ENCODE measurements at places on chromosomes 5 and 9.

GRCh38 chr5:42057254-42057690 lies 132.2 kb downstream of the FBXO4 start:
- peak; percentile 23 for DNase-seq

- DNase-seq: no peak
Measured at GRCh38 chr5:111820072-111820471, 63.1 kb upstream of the NREP start.

DNA sequence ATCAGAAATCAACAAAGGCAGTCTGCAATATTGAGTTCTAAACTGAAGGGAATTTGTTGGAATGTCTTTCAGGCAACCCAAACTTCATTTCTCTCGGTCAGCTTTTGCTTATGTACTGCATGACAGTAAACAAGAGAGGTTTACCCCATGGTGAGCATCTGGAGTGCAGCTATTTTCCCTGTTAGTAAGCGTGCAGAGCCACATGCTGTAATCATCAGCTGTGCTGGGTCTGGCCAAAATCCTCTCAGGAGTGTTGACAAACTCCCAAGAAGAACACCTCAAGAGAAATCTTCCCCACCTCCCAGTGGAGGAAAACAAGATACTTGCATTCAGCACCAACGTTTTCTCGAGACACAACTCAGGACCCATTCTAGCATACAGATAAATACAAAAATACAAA lies 83.6 kb upstream of the ADAMTSL1 start:
- DNase-seq: no peak

GRCh38 chr5:88833371-88834130 lies 49.4 kb downstream of the MEF2C start:
- DNase-seq: no peak

GRCh38 chr5:74035521-74035937 lies 409.5 kb downstream of the ARHGEF28 start:
- DNase-seq: no peak

DNA sequence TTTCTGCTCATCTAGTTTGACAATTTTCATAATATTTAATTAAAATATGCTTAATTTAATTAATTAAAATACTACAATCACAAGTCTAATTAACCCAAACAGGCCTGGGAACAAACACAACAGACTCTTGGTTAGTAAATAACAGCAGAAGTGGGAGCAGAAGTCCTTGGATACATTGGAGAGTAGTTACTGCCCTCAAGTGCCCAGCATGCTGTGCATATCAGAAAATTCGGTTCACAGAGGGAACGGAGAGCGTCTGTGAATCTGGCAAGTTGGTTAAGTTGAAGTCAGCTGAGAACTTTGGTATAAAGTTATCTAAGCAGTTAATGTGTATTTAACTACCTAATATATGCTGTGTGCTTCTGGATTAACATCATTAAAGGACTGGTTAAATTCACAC lies 87.0 kb upstream of the ATG10 start:
- DNase-seq: no peak

DNA sequence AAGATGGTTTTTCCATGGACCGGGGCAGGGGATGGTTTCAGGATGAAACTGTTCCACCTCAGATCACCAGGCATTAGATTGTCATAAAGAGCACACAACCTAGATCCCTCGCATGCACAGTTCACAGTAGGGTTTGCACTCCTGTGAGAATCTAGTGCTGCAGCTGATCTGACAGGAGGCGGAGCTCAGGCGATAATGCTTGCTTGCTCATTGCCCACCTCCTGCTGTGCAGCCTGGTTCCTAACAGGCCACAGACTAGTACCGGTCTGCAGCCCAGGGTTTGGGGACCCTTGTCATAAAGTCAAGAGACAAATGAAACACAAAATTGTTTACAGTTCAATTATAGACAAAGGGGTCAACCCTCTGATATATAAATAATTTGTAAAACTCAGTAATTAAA lies 101.7 kb downstream of the RANBP17 start:
- no peak for DNase-seq

GRCh38 chr5:42989190-42989589 lies 50.9 kb downstream of the ANXA2R start:
- no peak for DNase-seq

DNA sequence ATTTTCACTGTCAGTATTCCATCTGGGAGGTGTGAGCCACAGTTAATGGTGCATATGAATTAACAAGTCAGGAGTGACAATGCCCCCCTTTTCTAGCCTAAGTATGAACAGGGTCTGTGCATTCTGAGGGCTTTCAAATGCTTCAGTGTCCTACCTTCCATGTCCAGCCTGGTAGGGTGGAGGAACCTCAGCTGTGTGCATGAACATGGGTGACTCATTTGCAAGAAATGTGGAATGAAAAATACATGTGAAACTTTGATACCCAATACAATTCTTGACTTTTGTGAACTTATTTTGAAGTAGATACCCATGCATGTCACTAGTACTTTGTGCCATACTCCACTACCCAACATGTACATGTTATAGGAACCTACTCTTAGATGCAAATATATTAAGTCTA lies 375.8 kb downstream of the SEMA5A start:
- DNase-seq: no peak

DNA sequence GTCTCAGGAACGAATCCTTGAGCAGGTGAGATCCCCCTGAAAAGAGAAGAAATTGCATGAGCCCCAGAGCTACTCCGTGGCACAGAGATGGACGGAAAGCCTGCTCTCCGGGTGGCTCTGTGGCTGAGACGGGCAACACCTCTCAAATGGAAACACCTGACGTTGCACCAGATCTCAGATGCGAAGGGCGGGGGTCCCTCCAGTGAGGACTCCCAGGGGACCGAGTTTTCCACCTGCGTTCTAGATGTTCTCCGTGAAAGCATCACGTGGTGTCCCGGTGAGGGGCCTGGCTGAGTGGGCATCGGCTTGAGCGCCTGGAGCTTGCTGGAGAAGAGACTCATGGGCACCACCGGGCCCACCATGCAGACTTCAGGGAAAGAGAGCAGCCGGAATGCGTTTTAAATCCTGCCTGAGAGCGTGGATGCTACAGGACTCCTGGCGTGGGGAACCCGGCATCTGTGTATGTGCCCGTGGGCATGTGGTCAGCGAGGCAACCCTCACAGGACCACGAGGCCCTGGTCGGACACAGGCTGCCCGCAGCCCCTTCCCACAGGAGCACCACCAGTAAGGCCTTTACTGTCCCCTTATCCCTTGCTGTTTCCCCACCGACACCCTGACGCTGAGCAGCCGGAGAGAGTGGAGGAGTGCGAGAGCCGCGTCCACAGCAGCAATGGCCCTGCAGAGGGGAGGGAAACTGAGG lies 378.4 kb upstream of the IRX4 start:
- DNase-seq: no peak

- no peak for DNase-seq
Measured at GRCh38 chr5:15959370-15960164, 220.0 kb downstream of the MARCHF11 start.

DNA sequence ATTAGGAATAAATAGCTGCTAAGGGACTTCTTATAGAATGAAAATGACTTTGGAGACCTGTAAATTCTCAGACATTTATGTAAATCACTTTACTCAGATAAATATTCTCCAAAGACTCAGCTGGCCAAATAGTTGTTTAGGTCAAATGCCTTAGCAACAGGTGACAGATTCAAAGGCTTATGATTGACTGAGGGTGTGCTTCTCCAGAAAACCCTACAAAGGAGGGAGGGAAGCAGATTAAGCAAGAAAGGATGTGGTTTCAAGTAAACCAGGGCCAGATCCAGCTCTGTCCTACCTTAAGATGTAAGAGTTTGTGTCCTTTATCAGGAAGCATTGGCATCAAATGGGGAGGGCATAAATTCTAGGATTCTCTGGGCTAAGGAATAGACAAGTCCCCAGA lies 433.0 kb downstream of the TLE1 start:
- no peak for DNase-seq

DNA sequence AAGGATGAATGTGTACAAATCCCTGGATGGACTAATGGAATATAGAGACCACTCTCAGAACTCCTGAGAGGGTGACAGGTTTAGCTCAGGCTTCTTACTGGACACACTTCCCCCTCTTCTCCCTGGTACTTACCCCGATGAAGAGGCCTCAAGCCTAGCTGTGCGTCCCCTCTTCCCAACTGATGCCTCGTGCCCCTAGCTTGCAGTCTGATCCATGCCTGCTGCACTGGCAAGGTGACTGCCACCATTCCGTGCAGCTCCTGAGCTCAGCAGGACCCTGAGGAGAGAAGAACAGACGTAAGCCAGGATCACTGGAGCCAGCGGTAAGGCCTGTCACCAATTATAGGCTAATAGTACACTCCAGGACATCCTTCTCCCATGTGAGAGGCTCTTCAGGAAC lies 5.5 kb upstream of the STOML2 start:
- DNase-seq: no peak

DNA sequence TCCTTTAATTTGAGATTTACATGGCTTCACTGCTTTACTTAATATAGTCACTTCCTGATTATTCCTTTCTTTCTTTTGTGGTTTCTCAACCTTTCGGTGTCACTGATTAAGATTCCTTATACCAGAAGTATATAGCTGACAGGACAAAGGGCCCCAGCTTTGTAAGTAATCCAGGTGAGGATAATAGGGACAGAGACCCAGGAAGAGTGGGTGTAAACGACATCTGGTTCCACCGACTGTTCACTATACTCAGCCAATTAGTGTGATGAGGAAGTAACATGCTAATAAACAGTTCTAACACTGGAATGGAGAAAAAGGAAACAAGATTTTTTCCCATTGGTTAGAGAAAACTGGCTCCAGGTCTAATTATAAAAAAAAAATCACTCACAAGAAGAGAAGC lies 286.3 kb upstream of the EFNA5 start:
- DNase-seq: no peak

- no peak for DNase-seq
Measured at GRCh38 chr5:169893571-169893970, 86.7 kb downstream of the INSYN2B start.

DNA sequence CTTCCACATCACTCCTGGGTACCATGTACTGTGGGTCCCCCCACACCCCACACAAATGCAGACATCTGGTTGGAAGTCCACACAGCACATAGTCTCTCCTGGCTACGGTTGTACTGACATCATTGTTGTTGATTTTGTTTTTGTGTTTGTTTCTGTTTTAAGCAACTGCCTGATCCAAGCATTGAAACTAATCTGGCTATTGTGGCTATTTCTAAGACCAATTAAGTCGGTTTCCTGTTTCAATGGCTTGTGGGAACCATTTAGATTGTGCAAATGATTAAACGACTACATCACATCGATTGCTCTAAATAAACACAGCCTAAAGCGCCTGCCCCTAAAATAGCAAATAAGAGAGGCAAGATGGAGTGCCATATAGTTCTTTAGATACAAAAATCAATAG lies 226.8 kb upstream of the IRX4 start:
- DNase-seq: no peak

DNA sequence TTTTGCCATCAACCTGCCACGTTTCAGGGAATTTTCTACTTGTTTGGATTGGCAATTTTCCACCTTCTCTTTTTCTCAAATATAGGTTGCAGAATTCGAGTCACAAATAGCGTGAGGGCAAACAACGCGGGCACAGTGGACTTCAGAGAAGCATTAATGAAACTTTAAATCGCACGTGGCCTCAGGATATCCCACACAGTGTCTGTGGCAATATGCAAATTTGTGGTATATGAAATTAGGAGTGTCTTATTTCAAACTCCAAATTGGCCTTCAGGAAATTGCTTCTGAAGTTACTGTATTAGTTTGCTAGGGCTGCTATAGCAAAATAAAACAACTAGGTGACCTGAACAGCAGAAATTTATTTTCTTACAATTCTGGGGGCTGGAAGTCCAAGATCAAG lies 91.2 kb downstream of the MTRR start:
- DNase-seq: no peak

DNA sequence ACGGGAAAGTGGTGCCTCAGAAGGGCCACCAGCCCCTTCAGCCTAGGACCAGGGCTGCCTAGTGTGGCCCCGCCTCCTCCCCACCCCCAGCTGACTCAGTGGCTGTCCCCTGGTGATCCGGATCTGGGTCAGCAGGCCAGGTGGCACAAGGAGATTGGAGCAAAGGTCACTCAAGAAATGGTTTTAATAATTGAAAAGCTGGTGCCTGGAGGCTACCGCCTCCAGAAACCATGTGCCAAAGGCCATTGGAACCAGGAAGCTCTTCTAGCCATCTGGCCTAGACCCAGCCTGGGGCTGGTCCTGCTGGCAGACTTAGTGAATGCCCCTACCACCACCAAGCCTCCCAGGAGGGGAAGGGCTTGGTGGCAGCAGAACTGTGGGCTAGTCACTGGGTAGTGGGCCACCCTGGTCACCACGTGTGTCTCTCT lies 1.5 kb downstream of the ST6GALNAC4 start:
- no peak for DNase-seq

- DNase-seq: no peak
Measured at GRCh38 chr5:57175551-57176309, 1.9 kb downstream of the GPBP1 start.

- no peak for DNase-seq
Measured at GRCh38 chr5:97142521-97143254, at the start of gene LIX1. TSS of gene LIX1 (minus strand) at chr5:97142611. CDS start at chr5:97142576, 35 bp downstream.

GRCh38 chr9:90909225-90909624 lies 107.6 kb downstream of the SYK start:
- no peak for DNase-seq

DNA sequence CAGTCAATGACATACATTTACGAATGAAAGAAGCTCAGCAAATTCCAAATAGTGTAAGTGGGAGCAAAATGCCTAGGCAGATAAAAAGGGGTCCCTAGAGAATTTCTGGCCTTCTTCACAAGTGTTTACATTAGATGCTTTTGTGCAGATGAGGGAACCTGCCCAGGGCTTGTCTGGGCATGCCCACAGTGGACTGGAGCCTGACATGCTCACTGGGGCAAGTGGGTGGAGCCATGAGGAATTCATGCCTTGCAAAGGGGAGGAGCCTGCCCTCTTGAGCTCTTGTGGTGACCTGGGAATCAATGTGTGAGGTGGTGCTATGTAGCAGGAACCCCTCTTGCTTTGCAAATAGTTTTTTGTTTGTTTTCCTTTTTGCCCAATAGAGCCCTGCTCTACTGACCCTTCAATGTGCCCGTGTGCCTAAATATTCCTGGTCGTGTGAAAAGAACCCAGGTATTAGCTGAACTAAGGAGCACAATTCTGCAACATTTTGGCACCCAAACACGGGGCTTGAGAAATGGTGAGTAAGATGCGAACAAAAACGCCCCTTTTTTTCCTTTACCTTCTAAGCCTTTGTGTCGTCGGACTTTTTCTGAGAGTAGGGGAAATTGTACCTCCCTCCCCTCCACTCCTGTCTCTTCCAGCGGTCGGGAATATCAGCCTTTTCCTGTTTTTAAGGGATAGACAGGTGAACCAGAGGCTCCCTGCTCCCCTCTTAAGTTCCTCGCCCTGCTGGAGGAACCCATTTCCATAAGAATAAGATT lies 433.8 kb upstream of the CDH9 start:
- no peak for DNase-seq

DNA sequence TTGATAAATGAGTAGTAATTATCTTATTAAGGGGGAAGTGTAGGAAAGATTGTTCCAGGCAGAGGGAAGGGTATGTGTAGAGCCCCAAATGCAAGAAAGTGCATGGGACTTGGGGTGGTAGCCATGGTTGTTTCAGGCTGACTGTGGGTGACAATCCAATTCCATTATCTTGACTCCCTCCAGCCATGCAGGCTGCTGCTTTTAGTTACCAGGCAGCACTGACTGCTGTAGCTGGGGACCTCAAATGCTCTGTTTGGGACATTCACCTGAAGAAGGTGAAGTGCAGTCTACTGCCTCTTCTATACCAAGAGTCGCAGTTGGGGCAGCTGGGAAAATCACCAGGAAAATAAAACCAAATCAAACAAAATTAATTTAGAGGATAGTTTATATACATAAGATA lies 102.4 kb upstream of the NR3C1 start:
- DNase-seq: no peak
